ENCODE measurements at places on chromosomes 5 and 9. TPM values are rescaled to one million over a fixed set of nuclear protein-coding genes. Genes with fewer than 3 reads are reported as not detected.

Gene ROR2
- 2.0 TPM for total RNA-seq

Gene SPEF2
- total RNA-seq = 1.8 TPM

Gene IL13
- not detected for total RNA-seq

Gene SPATA31E1
- total RNA-seq = not detected

Gene PCDHB8
- total RNA-seq = not detected

Gene EMB
- 66.2 TPM for total RNA-seq

Gene SLC46A2
- not detected for total RNA-seq

Gene HCN1
- total RNA-seq = not detected

Gene CATSPER3
- total RNA-seq = 0.10 TPM

Gene PFN3
- total RNA-seq = not detected

Gene SPINK5
- 0.75 TPM for total RNA-seq

Gene SHROOM1
- 2.9 TPM for total RNA-seq

Gene SLC6A3
- not detected for total RNA-seq

Gene NME5
- not detected for total RNA-seq

Gene ACOT12
- not detected for total RNA-seq

Gene PCAT7
- total RNA-seq = not detected

Gene PCSK1
- total RNA-seq = not detected

Gene TMC1
- total RNA-seq = not detected

Gene ZNF618
- 11.4 TPM for total RNA-seq

Gene TAF11L5
- total RNA-seq = not detected

Gene C5orf52
- not detected for total RNA-seq

Gene DIPK1B
- 0.21 TPM for total RNA-seq

All from foreskin keratinocyte (primary cell).